ENCODE measurements at places on chromosomes 7 and 10.

- peak; percentile 89 for DNase-seq
Measured at GRCh38 chr7:50812841-50813475, 30.3 kb upstream of the GRB10 start.

DNA sequence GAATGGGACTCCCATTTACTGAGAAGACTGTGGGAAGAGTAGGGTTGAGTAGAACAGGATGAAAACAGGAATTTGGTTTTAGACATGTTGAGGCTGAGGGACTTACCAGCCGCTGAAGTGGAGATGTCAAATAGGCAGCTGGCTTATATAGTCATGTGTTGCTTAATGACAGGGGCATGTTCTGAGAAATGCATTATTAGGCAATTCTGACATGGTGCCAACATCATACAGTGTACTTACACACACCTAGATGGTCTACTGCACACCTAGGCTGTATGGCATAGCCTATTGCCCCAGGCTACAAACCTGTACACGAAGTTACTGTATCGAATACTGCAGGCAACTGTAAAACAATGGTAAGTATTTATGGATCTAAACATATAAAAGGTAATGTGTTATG is 17.5 kb downstream of the ARL3 start:
- DNase-seq, result no peak

GRCh38 chr10:45368181-45368580 is 5.8 kb upstream of the ALOX5 start:
- no peak for DNase-seq

DNA sequence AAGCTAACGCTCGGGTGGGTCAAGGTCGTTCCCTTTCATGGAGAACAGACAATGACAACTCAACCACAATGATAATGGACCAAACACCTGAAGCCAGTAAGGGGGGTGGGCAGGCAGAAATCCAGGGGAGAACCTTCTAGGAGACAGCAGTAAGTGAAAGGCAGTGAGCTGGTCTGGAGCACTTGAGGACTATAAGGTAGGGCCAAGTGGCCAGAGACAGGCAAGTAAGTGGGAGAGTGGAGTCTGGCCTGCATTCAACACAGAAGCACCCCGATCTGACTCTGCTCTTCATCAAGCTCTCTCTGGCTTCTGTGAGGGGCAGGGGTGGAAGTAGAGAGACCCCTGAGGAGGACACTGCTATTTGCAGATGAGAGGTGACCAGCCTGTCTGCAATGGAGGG is 7.7 kb upstream of the IKZF1 start:
- DNase-seq, result no peak

DNA sequence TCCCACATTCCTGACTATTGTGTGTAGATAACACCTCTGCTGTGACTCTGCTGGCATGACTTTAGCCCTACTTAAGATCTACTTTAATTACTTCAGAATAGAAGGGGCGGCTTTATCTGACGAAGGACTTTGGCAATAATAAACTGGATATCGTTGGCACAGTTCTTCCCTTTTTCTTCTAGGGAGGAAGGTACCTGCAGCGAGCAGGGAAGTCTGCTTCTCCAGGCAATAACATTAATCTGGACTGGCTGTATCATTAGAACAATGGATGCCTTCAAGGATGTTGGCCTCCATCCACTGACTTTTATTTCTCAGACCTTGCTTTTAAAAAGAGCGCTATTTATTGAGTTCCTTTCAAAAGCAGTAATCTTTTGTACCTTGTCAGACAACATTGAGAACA is 172.6 kb upstream of the THSD7A start:
- no peak for DNase-seq
